ENCODE measurements at places on chromosomes 3 and 15.

DNA sequence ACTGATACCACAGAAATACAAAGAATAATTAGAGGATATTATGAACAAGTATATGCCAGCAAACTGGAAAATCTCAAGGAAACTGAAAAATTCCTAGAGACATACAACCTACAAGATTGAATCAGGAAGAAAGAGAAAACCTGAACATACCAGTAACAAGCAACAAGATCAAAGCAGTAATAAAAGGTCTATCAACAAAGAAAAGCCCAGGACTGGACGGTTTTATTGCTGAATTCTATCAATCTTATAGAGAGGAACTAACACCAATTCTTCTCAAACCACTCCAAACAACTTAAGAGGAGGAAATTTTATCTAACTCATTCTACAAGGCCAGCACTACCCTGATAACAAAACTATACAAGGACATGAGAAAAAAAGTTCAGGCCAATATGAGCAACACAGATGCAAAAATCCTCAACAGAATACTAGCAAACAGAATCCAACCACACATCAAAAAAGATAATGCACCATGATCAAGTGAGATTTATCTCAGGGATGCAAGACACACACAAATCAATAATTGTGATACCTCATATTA is 71.1 kb upstream of the IMPG2 start:
- no peak for DNase-seq

DNA sequence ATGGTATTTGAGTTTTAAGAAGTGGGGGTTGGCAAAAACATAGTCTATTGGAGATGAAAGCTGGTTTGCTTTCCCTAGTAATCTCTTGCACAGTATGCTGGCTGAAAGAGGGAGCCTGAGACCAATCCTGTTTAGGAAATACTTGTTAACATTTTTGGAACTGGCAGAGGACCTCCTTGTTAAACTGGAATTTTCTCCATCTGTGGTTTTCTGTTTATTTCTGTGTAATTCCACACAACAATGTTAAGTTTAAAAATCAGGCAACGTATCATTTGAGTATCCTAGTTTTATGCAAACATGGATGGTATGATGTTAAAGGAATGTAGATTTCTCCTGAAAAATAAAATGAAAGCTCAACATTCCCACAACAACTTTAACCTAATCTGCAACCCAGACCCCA is 536.0 kb upstream of the TBL1XR1 start:
- no peak for DNase-seq

- no peak for DNase-seq
Observed at GRCh38 chr3:42991341-42992315, 12.5 kb downstream of the GASK1A start.

- DNase-seq, result no peak
Observed at GRCh38 chr3:65400899-65401298, 637.8 kb downstream of the MAGI1 start.

GRCh38 chr3:35537265-35537664 is 102.1 kb upstream of the ARPP21 start:
- DNase-seq, result no peak

GRCh38 chr3:171768281-171768900 is 41.9 kb downstream of the PLD1 start:
- no peak for DNase-seq

DNA sequence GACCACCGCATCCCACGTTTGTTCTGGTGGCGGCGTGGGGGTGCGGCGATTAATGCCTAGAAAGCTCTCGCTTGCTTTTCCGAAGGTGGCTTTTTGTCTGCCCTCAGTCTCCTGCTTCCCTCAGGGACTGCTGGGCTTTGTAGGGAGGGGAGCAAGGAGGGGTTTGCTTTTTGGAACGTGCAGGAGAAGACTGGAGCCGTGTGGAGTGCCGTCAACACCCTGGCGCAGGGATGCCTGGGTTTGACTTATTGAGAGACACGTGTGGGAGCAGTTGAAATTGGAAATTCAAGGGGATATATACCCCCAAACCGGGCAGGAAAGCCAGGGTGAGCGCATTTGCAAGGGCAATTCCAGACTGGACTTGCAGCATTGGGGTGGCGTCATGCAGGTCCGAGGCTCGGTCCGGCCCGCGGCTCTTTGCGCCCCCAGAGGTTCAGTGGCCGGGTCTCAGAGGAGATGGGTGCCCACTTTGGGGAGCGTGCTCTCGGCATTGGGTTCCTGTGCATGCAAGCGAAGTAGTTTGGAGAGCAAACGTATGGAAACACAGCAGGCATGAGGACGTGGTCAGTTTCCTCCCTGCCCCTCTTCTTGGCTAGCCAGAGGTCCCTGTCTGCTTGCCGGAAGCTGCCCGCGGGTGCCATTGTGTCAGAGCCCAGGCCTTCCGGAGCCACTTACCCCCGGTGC is 2.1 kb downstream of the EPHB1 start:
- no peak for DNase-seq

- DNase-seq, result peak; percentile 74
Observed at GRCh38 chr3:112649478-112649735, 8.5 kb upstream of the CCDC80 start.

DNA sequence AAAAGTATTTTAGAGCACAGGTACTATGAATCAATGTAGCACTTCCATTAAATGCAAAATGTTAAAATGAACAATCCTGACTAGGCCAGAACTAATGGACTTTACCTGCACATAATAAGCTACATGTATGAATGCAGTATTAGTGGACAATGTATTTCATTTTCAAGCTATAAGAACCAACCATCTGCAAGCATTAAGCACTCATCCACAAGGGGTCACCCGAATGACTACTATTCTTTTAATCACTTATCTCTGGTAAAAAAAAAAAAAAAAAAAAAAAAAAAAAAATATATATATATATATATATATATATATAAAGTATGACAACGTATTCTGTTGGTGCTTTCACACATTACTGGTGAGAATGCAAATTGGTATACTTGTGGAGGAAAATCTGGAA is 7.2 kb downstream of the HERC1 start:
- DNase-seq, result no peak

- no peak for DNase-seq
Observed at GRCh38 chr3:192943393-192943792, 25.7 kb upstream of the MB21D2 start.
